Skin of body (tissue), 3 donors: ENCODE measurements at places on chromosomes 1 and 21.

- no peak for DNase-seq
Observed at GRCh38 chr1:95117207-95118066, at the start of gene TLCD4. TSS of gene TLCD4 (plus strand) at chr1:95117355. CDS start at chr1:95143902, 26,547 bp downstream.

- no peak for DNase-seq
Observed at GRCh38 chr21:29424728-29425127, 126.0 kb downstream of the BACH1 start.

DNA sequence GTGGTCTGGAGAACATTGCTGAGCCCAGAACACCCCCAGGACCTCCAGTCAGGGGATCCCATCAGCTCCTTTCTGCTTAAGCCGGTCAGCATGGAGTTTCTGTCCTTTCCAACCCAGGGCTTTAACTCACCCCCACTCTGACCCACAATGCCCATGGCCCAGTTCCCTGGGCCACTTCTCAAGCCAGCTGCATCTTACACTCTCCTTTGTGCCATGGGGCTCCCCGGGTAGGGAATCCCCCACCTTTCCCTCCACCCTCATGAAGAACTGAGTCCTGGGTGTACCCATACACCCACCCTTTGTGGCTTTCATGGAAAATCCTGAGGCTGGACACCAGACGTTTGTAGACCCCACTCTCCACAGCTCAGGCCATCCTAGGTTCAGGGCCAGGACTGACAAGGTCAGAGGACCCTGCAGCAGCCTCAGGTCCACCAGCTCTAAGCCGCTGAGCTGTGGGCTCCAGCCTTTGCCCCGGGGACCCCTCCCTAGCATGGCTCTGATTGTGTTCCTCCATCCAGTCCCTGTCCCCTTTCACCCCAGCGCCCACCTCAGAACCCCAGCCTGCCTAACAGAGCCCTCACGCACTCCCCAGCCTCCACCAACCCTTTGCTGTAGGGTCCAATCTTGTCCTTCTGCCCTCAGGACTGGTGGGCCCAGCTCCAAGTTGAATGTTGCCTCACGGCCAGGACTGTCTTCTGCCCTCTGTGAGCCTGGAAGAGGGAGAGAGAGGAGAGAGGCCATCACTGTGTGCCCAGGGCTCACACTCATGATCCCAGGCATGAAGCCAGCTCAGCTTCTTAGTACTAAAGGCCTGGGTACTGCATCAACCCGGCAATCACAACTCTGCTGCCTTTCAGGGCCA lies 394.8 kb downstream of the MATN1 start:
- no peak for DNase-seq

- DNase-seq: no peak
Observed at GRCh38 chr1:43853161-43853921, 80.3 kb upstream of the ARTN start.

GRCh38 chr1:169184812-169185211 lies 78.3 kb downstream of the ATP1B1 start:
- no peak for DNase-seq

DNA sequence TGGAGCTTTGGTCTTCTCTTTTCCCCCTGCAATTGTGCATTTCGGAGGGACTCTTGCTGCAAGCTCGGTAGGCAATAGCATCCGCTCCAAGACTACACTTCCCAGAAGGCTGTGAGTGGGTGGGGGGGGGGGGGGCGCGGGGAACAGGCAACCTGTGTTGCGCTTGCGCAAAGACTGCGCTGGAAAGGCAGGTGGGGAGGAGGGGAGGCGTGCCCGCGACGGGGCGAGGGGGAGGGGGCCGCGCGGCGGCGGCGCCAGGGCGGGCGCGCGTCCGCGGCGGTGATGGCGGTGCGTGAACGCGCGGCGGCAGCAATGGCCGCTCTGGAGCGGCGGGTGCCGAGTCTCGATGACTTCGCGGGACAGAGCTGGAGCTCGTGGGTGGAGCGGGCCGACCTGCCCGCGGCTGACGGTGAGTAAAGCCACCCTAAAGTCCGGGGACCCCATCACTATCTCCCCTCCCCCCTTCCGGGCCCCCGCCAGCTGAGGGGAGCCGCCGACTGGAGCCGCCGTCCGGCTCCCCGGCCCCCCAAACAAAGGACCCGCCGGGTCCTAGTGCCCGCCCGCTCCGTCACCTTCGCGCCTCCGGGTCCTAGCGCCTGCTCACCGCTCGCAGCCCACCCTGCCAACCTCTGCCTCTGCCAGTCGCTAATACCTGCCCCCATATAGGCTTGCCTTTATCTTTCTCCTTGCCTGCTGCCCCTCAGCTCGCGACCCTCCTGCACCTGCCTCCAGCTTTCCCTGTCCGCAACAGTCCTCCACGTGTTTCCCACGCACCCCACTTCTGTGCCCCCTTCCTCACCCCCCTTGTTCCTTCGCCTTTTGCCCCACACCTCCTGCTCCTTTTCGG lies at the start of gene ATXN7L2:
TSS of gene ATXN7L2 (plus strand) at position 234 of the 847 bp plus-strand sequence. CDS start at position 283, 49 bp downstream.
- peak; percentile 92 for DNase-seq

DNA sequence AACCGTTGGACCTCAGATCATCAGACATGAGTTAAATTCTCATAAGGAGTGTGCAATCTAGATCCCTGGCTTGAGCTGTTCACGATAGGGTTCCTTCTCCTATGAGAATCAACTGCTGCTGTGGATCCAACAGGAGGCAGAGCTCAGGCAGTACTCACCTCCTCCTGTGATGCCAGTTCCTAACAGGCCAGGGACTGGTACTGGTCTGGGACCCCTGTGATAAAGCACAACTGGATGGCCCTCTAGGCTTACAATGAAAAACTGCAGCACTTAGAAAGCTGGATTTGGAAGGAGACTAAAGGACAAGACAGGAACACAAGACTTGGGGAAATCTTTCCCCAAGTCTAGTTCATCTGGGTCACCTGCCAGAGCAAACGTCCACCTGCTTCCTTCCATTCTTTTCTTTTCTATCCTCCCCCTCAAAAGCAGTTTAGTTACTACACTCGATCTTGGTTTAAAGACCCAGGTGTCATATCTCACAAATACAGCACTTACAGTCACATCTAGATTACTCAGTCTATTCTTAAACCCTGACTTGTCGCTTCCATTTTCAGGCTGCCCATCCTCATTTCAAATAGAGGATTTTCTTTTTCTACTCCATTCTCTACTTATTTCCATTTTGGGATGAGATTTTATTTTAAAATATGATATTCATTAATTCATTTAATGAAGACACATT lies 59.8 kb downstream of the PTPN14 start:
- no peak for DNase-seq

DNA sequence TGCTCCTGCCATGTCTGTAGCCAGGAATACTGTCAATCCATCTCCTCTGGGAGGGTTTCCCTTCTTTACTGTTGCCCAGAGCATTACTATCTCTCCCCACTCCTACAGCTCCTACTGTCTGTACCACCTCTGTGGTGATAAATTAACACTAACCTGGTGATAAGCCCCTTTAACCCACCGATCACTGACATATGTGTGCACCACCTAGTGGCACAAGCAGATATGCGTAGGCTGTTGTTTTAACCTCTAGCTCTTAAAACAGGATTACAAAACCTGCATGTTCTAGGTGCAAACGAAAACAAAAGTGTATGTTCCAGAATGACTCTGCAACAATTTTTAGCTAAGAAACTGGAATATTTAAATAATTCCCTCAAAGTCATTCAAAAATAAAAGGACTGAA lies 93.9 kb upstream of the BEND5 start:
- no peak for DNase-seq

GRCh38 chr1:245285168-245285567 lies 130.4 kb downstream of the KIF26B start:
- DNase-seq: no peak

DNA sequence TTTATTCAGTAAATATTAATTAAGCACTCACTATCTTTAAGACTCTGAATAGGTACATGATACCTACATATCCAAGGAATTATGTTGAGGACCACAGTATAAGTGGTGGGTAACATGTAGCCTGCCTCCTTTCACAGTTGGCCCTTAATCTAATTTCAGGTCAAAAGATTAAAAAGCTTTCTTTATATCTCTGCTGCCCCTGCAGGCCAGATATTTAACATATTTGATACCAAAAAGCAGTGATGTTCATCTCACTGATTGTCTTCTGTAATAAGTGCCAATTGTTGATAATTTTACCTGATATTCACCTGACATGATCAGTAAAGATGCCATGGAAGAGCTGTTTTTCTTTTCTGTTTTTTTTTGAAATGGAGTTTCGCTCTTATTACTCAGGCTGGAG lies 36.5 kb downstream of the RLF start:
- DNase-seq: no peak

DNA sequence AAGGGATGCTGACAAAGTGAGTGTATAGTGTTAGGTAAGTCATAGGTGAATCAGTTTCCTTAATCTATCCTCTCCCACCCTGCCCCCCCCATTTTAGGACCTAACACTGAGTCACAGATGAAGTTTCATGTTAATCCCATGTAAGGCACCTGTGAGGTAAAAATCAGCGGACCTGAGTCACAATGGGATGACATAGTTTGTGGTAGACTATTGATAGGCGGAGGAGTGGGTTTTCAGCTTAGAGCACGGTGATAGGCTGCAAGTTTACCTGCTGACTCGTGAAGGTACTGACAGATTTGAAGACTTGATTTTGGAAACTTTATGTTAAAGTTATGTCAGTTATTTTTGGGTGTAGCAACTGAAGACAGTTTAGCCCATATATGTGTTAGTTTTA lies 1.7 kb downstream of the TOR1AIP1 start:
- DNase-seq: no peak

GRCh38 chr21:35940074-35940927 lies 120.0 kb downstream of the SETD4 start:
- peak; percentile 63 for DNase-seq

- peak; percentile 72 for DNase-seq
Observed at GRCh38 chr1:29271724-29272123, 35.4 kb downstream of the PTPRU start.

DNA sequence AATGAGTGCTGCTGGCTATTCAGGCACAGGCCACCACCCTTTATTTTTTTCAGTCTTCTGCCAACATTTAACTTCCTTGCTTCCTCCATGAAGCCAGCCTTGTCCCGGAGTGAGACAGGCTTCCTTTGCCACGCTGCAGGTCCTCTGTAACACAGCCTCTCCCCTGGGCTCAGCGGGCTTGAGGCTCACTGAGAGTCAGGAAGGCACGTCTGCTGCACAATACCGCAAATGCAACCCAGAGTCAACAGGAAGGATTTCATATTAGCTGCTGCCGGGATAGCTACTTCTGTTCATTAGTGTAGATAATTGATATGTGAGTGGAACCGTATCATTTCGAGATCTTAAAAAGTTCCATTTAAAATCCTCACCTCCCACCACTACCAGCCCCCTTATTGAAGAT lies 22.5 kb downstream of the MYOG start:
- DNase-seq: no peak

- no peak for DNase-seq
Observed at GRCh38 chr1:220685879-220686278, 4.3 kb upstream of the C1orf115 start.

DNA sequence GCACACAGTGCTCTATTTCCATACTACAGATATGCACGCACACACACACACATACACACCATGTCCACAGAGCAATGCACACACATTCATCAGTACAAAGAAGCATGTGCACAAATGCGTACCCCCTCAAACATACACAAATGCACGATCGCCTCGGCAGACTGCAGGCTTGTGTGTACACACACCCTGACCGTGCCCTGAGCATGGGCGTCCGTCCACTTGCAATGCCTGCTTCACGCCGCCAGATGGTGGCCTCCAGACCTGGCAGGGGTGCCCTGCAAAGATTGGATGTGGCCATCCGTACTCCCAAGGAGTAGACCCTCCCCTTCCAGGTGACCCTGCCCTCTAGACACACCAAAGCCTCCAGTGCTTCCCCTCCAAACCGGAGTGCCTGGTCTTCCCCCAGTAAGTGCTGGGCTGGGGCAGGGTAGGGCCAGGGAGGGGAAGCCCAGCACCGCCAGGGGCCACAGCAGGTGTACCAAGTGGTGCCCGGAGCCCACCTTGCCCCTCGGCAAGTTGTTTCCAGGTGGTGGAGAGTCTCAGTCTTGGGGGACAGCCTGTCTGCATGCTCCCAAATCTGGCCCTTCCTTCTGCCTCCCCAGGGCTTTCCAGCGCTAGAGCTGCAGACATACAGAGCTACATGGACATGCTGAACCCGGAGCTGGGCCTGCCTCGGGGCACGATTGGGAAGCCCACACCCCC lies 20.6 kb downstream of the ESPN start:
- DNase-seq: no peak
